ENCODE measurements at places on chromosomes 2 and 18. TPM values are rescaled to one million over a fixed set of nuclear protein-coding genes. Genes with fewer than 3 reads are reported as not detected.

Gene ITGA4
- polyA plus RNA-seq = 0.40 TPM

Gene SLC9A2
- 0.09 TPM for polyA plus RNA-seq

Gene STON1
- polyA plus RNA-seq = 2.2 TPM

Gene SERPINB3
- polyA plus RNA-seq = not detected

Gene DNAJC5G
- polyA plus RNA-seq = not detected

Gene UGT1A6
- not detected for polyA plus RNA-seq

Gene MREG
- 5.8 TPM for polyA plus RNA-seq

Gene ANO7
- polyA plus RNA-seq = not detected

Gene CNGA3
- polyA plus RNA-seq = 0.64 TPM

Gene PMAIP1
- 2.4 TPM for polyA plus RNA-seq

Gene FTCDNL1
- polyA plus RNA-seq = not detected

Gene MEIS1
- polyA plus RNA-seq = 46.5 TPM

Gene ZEB2
- polyA plus RNA-seq = 2.2 TPM

Gene CCDC68
- polyA plus RNA-seq = 0.30 TPM

Gene HTR2B
- not detected for polyA plus RNA-seq

Gene COLEC12
- 0.76 TPM for polyA plus RNA-seq

Gene SULT1C4
- polyA plus RNA-seq = not detected

Gene HOXD1
- polyA plus RNA-seq = not detected

Gene CACNB4
- 29.0 TPM for polyA plus RNA-seq

Gene PID1
- 11.0 TPM for polyA plus RNA-seq

Gene RBKS
- 4.0 TPM for polyA plus RNA-seq

Gene NAT8
- polyA plus RNA-seq = not detected

Gene CNDP1
- polyA plus RNA-seq = 2.1 TPM

Gene CCDC150
- 1.8 TPM for polyA plus RNA-seq

Gene GAREM2
- polyA plus RNA-seq = 3.2 TPM

Gene FEV
- polyA plus RNA-seq = not detected

Gene ERMN
- polyA plus RNA-seq = not detected

Gene TMEM37
- polyA plus RNA-seq = not detected

Gene ASXL3
- polyA plus RNA-seq = 14.4 TPM

Gene MTIF2
- polyA plus RNA-seq = 15.1 TPM

Gene TUBA4B
- not detected for polyA plus RNA-seq

Gene TUBB8B
- polyA plus RNA-seq = not detected

Gene WNT10A
- 0.20 TPM for polyA plus RNA-seq

Gene RTP5
- 1.2 TPM for polyA plus RNA-seq

Gene RGPD6
- 35.1 TPM for polyA plus RNA-seq

Gene CLEC4F
- not detected for polyA plus RNA-seq

Gene RAB6C
- 0.52 TPM for polyA plus RNA-seq

Gene BOLL
- not detected for polyA plus RNA-seq

Gene ANKRD36
- 72.8 TPM for polyA plus RNA-seq
